ENCODE measurements at places on chromosomes 2 and 18. TPM values are rescaled to one million over a fixed set of nuclear protein-coding genes. Genes with fewer than 3 reads are reported as not detected.

DNA sequence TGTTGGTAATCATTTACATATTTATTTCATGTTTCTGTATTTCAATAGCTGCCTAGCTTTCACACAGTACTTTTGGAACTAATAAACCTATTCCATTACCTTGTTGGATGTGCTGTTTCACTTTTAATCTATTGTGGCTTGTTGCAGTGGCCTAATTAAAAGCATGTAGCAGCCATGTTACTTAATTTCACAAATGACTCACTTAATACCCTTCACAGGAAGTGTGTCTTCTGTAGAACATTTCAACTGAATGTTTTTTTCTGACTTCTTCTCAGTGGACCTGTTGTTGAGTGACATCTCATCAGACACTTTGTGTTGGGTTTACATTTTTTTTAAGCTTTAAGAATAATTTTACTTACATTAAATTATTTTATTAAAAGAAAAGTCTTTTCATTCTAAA, 260.5 kb upstream of the THUMPD2 start:
- no peaks in the 10 kb centered on the region for H3K36me3 ChIP-seq
- peaks cover 5% of the 10 kb centered on the region for H3K27me3 ChIP-seq
- no peak overlapping the region for H3K27ac ChIP-seq
- DNase-seq: no peak

Gene CROCC2
- not detected for total RNA-seq

GRCh38 chr2:172182624-172183023, 79.9 kb upstream of the DLX2 start:
- no peak overlapping the region for H3K4me3 ChIP-seq
- H3K36me3 ChIP-seq: no peaks in the 10 kb centered on the region
- DNase-seq: no peak
- H3K4me1 ChIP-seq: peaks cover 18% of the 10 kb centered on the region

Gene POTEC
- total RNA-seq: not detected

DNA sequence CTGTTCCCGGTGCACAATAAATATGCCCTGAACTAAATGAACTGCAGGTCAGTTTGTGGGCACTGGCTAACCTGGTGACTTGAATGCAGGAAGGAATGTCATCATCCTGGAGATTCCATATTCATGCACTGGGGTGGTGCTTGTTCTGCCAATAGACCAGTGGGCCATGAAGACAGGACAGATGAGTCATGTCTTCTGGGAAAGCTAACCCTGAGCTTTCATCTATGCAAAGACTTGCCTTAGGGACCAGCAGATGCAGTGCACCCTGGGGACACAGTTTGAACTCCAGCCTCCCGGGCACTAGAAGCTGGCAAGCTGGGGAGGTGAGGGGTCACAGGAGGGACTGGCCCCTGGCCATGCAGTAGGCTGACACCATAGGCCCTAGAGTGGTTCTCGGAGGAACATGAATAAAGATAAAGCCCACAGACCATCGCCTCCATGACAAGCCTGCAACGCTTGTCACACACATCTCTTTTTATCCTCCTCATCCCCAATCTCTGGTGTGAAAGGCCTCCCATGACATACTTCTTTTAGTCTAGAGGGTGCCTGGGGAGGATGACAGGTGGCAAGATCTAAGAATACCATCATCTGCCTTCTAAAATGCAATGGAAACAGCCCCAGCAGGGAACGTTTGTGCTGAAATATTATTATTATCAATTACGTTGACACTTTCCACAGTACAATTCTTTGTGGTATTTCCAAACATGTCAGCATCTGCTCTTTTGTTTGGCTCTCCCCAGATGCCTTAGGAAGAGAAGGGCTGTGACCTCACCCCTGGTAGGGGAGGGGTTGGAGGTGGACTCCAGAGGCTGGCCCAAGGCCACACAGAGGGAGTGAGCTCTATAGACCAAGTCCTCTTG, 267.4 kb upstream of the RAB6C start:
- H3K4me3 ChIP-seq: no peak overlapping the region
- H3K4me1 ChIP-seq: no peaks in the 10 kb centered on the region
- peaks cover 4% of the 10 kb centered on the region for H3K27me3 ChIP-seq
- no peaks in the 10 kb centered on the region for H3K36me3 ChIP-seq

GRCh38 chr2:190881084-190881597, 520 bp downstream of the GLS start:
- no peak for DNase-seq
- peaks cover 7% of the 10 kb centered on the region for H3K36me3 ChIP-seq
- H3K4me3 ChIP-seq: peak overlapping the region; percentile 98

- H3K36me3 ChIP-seq: no peaks in the 10 kb centered on the region
- H3K4me3 ChIP-seq: no peak overlapping the region
- peaks cover 6% of the 10 kb centered on the region for H3K27me3 ChIP-seq
- no peaks in the 10 kb centered on the region for H3K4me1 ChIP-seq
Measured at GRCh38 chr18:11324956-11325882, 175.8 kb upstream of the PIEZO2 start.

Gene SLC23A3
- total RNA-seq: 1.0 TPM

Gene ANKRD29
- total RNA-seq: 0.25 TPM

Gene IL36RN
- not detected for total RNA-seq

Gene KIF5C
- 41.6 TPM for total RNA-seq

DNA sequence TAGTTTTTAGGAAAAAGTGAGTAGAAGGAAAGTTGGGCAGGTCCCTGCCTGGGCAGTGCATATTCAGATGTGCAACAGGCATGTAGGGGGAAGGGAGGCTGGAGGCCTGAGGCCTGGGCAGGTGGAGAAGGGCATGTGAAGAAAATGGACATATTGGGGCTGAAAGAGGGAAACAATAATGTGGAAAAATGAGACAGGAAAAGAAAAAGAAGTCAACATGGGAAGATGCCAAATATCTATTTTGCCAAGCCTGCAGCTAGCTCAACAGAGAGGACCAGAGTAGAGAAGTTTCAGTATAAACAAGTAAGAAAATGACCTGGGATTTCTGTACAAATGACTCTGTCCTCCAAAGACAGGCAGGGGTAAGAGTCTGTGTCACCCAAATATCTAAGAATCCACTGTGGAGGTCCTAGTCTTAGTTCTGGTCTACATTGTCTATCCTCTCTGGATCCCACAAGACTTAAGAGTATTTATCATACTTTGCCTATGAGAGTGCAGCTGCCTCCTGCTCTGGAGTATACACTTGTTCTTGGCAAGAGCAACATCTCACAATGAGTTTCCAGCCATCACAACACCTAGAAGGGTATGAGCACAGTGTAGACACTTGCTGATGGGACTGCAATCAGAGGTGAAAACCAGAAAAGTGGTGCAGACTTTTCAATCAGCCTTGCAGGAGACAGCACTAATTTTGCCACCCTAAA, 80.2 kb downstream of the CLHC1 start:
- peaks cover 4% of the 10 kb centered on the region for H3K36me3 ChIP-seq
- DNase-seq: no peak
- no peaks in the 10 kb centered on the region for H3K27me3 ChIP-seq
- no peak overlapping the region for H3K27ac ChIP-seq

GRCh38 chr18:1778496-1779178, 792.7 kb downstream of the METTL4 start:
- H3K36me3 ChIP-seq: no peaks in the 10 kb centered on the region
- DNase-seq: no peak
- H3K27me3 ChIP-seq: no peaks in the 10 kb centered on the region

Measured in T-helper 17 cell (primary cell).